Activated CD8-positive, alpha-beta T cell treated with anti-CD3 and anti-CD28 coated beads for 36 hours (primary cell): ENCODE measurements at places on chromosomes 3 and 15. TPM values are rescaled to one million over a fixed set of nuclear protein-coding genes. Genes with fewer than 3 reads are reported as not detected.

The SKOR1 gene
- total RNA-seq, result 0.25 TPM

The ALG1L2 gene
- total RNA-seq, result 0.60 TPM

DNA sequence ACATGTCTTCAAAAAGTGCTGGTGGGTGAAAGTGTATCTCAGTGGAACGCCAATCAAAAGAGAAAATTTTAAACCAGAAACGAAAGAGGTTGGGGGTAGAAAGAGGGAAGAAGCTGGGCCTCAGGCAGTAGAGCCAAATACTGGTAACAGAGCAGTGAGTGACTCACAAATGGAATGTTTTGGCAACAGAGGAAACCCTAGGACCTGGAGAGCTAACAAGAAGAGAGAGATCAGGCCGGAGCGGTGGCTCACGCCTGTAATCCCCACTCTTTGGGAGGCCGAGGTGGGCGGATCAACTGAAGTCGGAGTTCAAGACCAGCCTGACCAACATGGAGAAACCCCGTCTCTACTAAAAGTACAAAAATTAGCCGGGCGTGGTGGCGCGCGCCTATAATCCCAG lies 450.8 kb upstream of the NAALADL2 start:
- H3K27me3 ChIP-seq, result no peaks in the 10 kb centered on the region
- H3K36me3 ChIP-seq, result no peaks in the 10 kb centered on the region
- DNase-seq, result no peak
- H3K4me1 ChIP-seq, result no peaks in the 10 kb centered on the region
- H3K4me3 ChIP-seq, result no peak overlapping the region
- H3K27ac ChIP-seq, result no peak overlapping the region

The ALDH1L1 gene
- not detected for total RNA-seq

- peak; percentile 9 for DNase-seq
- peaks cover 59% of the 10 kb centered on the region for H3K27me3 ChIP-seq
- no peaks in the 10 kb centered on the region for H3K36me3 ChIP-seq
- H3K4me1 ChIP-seq, result peaks cover 4% of the 10 kb centered on the region
- H3K4me3 ChIP-seq, result peak overlapping the region; percentile 24
- H3K27ac ChIP-seq, result no peak overlapping the region
Measured at GRCh38 chr15:63043335-63044076, 959 bp downstream of the TPM1 start.

The CORO2B gene
- not detected for total RNA-seq

- H3K36me3 ChIP-seq, result no peaks in the 10 kb centered on the region
- H3K4me3 ChIP-seq, result peak overlapping the region; percentile 45
- DNase-seq, result no peak
Measured at GRCh38 chr3:149245738-149246451, 24.3 kb upstream of the CP start.

- H3K27ac ChIP-seq, result no peak overlapping the region
- no peak overlapping the region for H3K4me3 ChIP-seq
- no peak for DNase-seq
- H3K4me1 ChIP-seq, result no peaks in the 10 kb centered on the region
Measured at GRCh38 chr3:171615281-171615680, 155.1 kb upstream of the TNIK start.

DNA sequence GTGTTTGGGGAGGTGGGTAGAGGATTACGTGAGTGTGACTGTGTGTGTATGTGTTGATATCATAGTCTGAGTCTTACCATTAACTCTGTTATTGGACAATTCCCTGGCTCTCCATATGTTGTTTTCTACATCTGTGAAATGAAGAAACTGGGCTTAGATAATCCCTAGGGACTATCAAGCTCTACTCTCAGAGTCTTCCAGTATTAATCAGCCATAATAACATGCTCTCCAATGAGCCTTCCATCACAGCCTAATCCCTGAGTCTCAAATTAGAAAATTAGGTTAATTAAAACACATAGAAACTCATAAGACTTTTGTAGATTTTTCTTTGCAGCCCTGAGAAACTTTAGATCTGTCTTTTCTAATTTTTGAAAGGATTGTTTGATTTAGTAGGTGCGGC lies 404.2 kb upstream of the RARB start:
- no peak overlapping the region for H3K27ac ChIP-seq
- DNase-seq, result no peak
- H3K4me3 ChIP-seq, result no peak overlapping the region
- no peaks in the 10 kb centered on the region for H3K4me1 ChIP-seq
- H3K36me3 ChIP-seq, result no peaks in the 10 kb centered on the region

The CNTN6 gene
- total RNA-seq, result not detected

DNA sequence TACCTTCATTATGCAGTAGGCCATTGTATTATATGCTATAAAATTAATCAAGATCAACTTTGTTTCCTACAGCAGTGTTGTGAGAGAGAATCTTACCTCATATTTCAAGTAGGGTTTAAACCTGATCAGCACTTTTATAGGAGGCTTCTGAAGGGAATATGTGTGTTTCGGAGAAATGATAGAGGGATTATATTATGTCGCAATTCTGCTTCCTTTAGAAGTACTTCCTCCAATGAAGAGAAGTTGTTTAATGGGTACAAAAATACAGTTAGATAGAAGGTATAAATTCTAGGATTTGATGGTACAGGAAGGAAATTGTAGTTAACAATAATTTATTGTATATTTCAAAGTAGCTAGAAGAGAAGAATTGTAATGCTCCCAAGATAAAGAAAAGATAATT lies 54.9 kb downstream of the NSUN3 start:
- peaks cover 6% of the 10 kb centered on the region for H3K4me1 ChIP-seq
- H3K27me3 ChIP-seq, result no peaks in the 10 kb centered on the region
- peaks cover 7% of the 10 kb centered on the region for H3K36me3 ChIP-seq
- H3K4me3 ChIP-seq, result no peak overlapping the region
- DNase-seq, result no peak

DNA sequence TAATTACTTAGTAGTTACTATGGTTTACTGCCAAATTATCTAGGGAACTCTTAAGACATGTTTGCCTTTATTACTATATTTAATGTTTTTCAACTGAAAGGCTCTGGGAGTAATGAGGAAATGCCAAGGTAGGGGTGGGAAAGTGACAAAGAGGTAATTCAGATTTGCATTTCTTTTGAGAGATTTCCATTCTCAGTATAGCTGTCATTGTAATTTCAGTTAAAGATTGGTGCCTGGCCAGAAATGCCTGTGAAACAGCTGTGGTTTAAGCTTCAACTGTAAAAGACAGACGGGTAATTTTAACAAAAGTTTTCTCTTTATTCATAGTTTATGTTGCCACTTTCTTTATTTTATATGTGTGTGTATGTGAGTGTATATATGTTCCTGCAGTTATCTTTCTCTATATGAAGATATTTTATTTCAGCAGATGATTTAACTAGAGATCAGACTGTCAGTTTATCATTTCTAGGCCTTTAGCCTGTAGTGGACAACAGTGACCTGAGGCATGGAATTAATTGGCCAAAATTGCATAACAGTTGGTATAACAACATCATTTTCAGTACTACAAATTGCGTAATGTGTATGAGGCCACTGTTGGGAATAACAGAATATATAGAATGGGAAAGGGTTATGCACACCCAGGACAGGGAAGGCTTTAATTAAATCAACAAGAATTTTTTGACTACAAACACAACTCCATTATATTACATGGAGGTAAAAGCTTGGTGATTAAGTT lies 119.0 kb downstream of the BBX start:
- H3K27me3 ChIP-seq, result no peaks in the 10 kb centered on the region
- peaks cover 4% of the 10 kb centered on the region for H3K36me3 ChIP-seq
- no peak overlapping the region for H3K4me3 ChIP-seq
- peaks cover 25% of the 10 kb centered on the region for H3K4me1 ChIP-seq
- H3K27ac ChIP-seq, result no peak overlapping the region

The ADAMTS9 gene
- not detected for total RNA-seq

DNA sequence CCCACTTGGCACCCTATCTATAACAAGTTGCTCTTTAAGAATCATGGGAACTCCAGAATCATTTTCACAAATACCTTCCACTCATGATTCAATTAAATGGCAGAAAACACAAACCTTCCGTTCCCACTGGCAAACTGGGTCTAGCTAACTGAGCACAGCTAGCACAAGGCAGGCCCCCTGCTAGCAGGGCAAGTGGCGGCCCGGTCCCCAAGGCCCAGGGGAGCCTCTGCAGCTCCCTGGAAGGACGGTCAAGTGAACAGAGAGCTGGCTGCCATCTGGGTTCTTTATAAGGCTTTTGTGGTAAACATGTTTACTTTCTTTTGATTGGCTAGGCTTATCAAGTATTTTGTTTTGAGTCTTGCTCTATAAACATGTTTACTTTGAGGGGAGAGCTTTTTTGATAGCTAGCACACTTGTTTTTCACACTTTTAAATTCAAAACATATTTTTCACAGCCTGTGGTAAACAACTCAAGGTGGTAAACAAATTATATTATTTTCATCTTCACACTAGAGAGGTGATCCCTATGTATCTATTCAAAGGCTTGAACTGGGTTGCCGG lies 81.4 kb downstream of the FOXP1 start:
- no peak overlapping the region for H3K27ac ChIP-seq
- no peak for DNase-seq
- no peak overlapping the region for H3K4me3 ChIP-seq

The TJP1 gene
- total RNA-seq, result not detected
